Caco-2 (cell line): ENCODE measurements at places on chromosomes 2 and 18. TPM values are rescaled to one million over a fixed set of nuclear protein-coding genes. Genes with fewer than 3 reads are reported as not detected.

PRKCE gene
- 3.6 and 4.4 TPM in 2 replicates for total RNA-seq

DNA sequence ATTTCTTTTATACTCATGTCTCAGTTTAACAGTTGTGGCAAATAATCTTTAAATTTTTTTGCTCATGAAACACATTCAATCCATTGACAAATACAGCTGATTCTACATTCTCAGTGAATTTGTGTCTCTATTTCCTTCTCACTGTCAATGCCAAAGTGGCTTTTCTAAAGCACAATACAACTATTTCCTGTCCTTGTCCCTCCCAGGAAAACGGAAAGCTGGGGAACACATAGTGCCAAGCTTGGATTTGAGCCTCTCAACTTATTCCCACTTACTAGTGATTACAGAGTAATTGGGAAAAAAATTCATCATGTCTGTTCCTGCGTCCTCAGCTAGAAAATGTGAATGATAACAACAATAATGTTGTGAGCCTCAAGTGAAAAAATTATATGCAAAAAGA, 899.7 kb upstream of the CDH2 start:
- no peak for DNase-seq

NTSR2 gene
- not detected in 2 replicates for total RNA-seq

LYPD6 gene
- 9.0 and 10.5 TPM in 2 replicates for total RNA-seq

- no peak for DNase-seq
These were observed 205.1 kb downstream of the RND3 start for GRCh38 chr2:150282357-150282756.

SATB2 gene
- total RNA-seq, result 1.1 and 1.2 TPM in 2 replicates

DNA sequence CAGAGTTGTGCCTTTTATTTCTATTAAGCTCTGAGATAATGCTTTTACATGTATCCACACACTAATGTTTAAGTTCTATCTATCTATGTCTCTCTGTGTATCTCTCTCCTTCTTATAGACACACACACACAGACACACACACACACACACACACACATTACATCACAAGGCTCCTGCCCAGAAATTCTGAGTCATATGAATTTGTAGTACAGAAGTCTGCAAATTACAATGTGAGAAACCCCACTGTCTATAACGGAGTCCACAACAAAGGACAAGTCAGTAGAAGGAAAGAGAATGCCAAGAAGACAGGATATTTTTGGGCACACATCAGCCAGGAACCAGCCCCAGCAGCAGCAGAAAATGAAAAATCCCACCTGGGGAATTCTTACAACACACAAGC, 142.4 kb downstream of the EN1 start:
- no peak for DNase-seq

DNA sequence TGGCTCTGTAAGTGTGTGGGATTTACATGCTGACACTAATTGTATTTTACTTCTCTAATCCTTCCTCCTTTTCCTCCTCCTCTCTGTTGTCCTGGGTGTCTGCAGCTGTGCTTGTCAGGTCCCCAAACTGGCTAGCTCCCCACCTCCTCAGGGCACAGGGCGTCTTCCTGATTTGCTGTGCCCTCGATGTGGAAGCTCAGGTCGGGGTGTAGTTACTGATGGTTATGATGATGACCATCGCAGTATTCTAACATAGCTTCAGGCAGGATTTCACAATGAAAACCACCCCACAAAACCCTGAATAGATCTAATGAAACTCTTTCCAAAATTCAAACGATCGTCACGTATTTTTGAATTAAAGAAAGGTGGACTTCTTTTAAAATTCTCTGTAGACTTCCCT, 428.4 kb downstream of the TGIF1 start:
- no peak for DNase-seq

DNA sequence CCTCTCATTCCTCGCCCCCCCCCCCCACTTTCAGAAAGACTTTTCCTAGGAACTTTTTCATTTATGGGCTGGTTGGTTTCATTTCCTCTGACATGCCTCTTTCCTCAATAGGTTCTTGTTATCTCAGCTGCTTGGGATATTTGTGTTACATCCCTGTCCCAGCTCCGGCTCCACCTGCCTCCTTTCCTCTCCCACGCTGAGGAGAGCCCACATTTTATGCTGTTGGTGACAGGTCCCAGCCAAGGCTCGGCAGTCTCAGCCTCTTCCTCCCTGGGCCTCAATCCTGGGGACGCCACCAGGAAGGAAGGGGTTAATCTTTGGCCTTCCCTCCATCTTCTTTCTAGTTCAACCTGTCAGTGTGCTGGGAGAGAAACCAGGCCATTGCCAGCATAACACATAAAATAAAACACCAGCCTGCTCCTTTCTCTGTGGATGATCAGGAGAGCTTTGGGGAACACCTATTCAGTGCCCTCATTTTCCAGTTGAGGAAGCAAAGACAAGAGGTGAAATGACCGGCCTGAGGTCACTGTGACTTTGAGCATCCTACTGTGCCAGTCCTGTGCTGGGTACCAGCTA, 216.9 kb upstream of the TNP1 start:
- DNase-seq, result no peak

DNA sequence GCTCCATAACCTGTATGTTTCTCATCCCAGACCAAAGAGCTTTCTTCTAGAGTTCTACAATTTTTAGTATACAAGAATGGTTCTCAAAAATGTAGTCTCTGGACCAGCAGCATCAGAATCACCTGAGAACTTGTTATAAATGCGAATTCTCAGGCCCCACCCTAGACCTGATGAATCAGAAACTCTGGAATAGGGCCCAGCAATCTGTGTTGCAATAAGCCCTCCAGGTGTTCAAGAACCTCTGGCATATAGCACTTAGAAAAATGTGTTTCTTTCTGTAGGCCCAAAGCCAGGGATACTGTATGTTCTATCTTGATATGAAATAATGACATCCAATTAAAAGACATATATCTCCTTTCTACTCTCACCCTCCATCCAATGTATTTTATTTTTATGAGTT, 10.4 kb downstream of the PAIP2B start:
- no peak for DNase-seq

SLC23A3 gene
- 6.5 and 7.1 TPM in 2 replicates for total RNA-seq

TAF4B gene
- total RNA-seq, result 2.5 and 2.6 TPM in 2 replicates

LAMA3 gene
- total RNA-seq, result 34.6 and 37.9 TPM in 2 replicates

SCYGR4 gene
- not detected in 2 replicates for total RNA-seq

GRCh38 chr2:160015746-160016145, 46.7 kb downstream of the PLA2R1 start:
- DNase-seq, result no peak
